ENCODE measurements at places on chromosomes 4 and X.

DNA sequence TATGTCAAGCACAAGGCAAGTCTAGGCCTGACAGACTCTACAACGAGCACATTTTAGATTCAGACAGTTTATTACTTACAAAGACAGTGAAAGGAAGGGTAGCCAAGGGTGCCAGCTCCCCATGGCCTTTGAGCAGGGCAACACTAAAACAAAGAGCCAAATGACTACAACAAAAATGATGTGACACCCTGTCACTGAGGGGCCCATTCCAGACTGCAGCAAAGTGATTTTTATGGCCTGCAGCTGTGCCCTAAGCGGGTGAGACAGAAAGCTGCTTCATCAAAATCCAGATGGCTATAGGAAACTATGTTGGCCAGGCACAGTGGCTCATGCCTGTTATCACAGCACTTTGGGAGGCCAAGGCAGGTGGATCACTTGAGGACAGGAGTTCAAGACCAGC lies 13.4 kb upstream of the RP2 start:
- DNase-seq: no peak

DNA sequence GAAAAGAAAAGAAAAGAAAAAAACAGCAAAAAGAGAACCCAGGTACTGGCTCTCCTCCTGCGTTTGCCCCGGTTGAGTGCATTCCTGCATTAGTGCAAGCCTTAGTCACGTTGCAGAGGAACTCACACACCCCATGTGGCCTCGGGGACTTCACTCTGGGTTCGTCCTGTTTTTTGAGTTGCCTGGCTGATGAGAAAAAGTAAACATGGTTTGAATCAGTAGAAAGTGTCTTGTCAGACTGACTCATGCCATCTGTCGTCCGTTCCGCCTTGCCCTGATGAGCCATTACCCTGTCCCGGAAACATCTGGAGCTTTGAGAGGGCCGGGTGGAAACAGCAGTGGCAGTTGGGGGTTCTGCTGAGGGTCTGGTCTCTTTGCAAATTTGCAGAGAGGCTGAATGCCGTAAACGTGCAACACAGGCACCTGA lies 16.3 kb downstream of the CD99 start:
- no peak for DNase-seq

- DNase-seq: peak; percentile 80
These were observed 1.6 kb downstream of the APBB2 start for GRCh38 chr4:41212616-41213203.

- DNase-seq: no peak
These were observed 54.1 kb downstream of the ATRX start for GRCh38 chrX:77731821-77732419.

DNA sequence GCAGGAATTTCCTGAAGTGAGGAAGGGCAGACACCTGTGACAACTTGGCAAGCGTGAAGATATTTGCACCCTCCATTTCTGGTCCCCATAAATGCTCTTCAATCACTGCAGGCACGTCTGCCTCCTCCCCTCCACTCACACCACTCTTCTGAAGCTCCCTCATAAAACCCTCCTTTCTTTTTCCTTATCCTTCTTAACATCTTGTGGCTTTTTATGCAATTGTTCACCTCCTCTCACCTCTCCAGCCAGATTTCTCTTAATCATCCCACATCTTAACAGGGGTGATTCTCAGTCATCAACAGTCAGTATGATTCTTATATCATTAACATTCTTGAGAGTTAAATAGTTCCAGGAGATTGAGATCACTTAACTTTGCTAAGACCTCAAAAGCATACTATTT lies 277.4 kb downstream of the SPRY1 start:
- DNase-seq: no peak

GRCh38 chrX:13367950-13368349 lies 48.1 kb upstream of the ATXN3L start:
- DNase-seq: no peak
